ENCODE measurements at places on chromosomes 3 and 15.

DNA sequence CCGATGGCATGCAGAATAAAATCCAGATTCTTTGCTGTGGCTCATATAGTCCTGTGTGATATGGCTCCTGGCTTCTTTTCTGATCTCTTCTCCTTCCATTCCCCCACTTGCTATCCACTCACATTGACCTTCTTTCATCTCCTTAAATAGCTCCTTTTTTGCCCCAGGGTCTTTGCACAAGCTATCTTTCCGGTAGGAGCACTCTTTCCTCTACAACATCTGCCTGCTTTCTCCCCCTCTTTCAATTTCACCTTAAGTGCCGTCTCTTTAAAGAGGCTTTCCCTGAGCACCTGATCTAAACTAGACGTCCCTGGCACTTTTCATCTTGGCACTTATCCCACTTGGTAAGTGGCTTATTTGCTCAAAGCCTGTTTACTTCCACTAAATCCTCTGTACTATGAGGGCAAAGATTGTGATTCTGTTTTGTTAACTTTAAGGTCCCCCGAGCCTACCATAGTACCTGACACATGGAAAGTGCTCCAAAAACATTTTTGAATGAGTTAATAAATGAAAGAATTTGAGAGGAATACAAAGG, 323.3 kb upstream of the TLE3 start:
- no peak for DNase-seq

DNA sequence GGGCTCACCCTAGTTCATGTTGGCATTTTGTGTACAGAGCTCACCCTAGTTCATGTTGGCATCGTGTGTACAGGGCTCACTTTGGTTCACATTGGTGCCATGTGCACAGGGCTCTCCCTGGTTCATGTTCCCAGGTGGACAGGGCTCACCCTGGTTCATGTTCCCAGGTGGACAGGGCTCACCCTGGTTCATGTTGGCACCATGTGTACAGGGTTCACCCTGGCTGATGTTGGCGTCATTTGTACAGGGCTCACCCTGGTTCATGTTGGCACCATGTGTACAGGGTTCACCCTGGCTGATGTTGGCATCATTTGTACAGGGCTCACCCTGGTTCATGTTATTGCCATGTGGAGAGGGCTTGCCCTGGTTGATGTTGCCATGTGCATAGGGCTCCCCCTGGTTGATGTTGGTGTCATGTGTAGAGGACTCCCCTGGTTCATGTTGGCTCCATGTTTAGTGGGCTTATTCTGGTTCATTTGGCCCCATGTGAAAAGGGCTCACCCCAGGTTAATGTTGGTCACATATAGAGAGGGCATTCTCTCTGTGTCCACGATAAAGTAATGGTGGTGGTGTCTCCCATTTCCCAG, 31.7 kb upstream of the NR2C2 start:
- no peak for DNase-seq

DNA sequence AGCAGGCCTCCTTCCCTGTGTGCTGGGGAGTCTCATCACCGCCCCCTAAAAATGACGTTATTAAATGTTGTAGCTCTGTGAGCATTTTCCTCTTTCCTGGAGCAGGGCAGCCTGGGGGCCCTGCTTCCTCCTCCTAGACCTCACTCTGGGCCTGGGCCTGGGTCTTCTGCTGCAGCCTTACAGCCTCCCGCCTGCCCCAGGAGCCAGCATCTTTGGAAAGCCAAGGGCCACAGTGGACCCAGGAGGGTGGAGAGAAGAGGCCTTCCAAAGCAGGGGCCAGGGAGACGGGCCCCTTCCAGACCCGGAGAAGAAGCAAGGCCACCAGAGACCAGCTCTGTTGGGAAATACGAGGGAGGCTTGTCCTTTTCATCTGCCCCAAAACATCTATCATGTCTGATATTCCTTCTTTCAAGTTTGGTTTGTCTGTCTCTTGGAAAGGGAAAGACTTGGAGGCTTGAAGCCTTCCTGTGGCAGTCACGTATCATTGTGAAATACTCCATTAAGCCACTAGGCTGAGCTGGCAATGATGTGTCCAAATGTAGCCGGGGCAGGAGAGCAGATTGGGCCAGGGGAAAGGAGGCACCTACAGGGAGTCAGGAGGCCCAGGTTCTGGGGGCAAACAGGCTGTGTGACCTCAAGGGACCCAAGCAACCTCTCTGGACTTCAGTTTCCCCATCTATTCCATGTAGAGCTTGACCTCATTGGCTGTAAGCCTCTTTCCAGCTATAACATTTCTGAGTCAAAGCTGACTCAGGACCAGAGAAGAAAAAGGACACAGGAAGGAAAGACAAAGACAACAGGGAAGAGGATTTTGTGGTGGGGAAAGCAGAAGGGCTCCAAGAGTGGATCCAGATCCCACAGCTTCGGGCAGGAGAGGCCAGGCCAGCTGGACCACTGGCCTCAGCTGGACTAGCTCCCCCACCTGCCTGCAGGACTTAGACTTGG, 31.1 kb downstream of the CYP11A1 start:
- DNase-seq, result no peak

DNA sequence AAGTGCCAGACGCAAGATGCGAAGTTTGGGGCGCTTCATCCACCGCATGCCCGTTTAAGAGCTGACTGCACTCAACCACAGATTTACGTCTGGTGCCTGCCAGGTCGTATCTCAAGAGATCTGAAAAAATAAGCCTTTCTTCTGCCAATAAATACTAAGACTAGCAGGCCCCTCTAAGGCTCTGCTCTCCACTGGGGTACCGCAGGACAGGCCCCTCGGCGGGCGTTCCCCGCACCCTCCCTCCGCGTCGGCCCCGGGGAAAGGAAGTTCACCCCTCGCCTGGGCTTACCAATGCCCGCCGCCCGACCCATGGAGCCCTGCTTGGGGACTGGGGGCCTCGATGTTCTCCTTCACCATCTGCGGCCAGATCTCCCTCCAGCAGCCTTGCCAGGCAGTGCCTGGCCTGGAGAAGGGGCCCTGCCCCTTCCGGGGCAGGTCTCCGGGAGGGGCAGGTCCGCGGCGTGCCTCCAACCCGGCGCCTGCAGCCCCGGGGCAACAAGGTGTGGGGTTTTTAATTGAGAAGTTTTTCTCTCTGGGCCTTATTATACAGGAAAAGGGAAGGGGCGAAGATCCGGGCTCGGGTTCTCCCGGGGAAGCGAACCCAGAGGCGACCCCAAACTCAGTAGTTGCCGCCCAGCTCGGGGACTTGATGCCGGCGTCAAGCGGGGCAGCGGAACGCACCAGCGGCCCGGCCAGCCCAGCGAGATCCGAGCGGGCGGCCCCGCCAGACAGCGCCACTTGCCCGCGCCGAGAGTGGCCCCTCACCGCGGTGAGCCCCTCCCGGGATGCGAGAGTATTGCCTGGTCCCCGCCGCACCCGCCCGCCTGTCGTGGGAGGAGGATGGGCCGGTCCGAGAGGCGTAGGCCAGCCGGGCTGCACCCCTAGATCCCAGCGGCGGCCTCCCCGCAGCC, 735 bp downstream of the GOLGA8B start:
- peak; percentile 53 for DNase-seq

- no peak for DNase-seq
Observed at GRCh38 chr3:47377186-47377585, 3.6 kb upstream of the PTPN23 start.

GRCh38 chr3:193922034-193922774, 213.7 kb upstream of the HES1 start:
- DNase-seq, result no peak

DNA sequence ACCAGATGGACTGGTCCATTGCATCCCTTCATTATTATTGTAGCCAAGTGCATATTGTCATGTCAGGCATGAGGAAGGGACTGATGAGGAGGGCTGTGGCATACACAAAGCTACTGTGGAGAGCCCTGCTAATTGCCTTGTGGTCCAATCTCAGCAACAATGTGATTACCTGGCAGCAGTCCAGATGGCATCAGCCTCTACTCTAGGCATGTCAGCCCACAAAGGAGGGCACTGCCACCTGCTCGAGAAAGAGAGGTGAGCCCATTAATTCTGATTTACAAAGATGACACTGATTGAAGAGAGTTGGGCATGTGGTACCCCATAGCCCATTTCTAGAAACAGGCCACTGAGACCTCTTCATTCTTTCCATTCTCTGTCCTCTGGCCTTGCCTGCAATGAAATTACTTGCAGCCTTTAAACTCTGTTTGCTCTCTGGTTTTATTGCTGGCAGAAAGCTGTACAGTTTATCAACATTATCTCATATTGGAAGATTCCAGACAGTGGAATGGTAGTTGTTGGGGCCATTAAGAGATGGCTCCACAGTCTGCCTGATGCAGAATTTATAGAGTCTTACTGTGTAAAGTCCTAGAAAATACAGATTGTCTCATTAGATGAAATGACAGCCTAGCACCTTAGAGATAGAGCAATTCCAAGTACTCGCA, 307.7 kb downstream of the ARPP21 start:
- DNase-seq, result no peak

- no peak for DNase-seq
Observed at GRCh38 chr3:151923901-151924300, 50.5 kb downstream of the SUCNR1 start.

DNA sequence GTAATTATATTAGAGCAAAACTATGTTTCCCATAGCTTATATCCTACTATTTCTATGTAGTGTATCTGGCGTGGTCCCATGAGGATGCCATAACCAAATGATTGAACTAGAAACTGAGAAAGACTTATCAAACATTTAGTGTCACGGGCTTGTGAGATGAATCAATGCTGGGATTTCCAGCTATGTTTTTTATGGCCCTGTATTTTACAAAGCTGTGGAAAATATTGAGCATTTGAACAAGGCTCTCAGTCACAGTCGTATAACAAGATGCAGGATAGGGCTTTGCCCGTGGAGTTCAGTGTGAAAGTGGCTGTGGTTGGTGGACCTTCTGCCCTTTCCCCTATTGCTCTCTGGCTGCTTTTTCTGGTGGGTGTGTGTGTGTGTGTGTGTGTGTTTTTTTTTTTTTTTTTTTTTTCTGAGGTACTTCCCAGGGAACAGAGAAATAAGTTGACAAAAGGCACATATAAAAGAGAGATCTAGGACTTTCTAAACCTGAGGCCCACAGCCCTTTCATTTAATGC, 60.7 kb downstream of the CACNA1D start:
- peak; percentile 21 for DNase-seq

DNA sequence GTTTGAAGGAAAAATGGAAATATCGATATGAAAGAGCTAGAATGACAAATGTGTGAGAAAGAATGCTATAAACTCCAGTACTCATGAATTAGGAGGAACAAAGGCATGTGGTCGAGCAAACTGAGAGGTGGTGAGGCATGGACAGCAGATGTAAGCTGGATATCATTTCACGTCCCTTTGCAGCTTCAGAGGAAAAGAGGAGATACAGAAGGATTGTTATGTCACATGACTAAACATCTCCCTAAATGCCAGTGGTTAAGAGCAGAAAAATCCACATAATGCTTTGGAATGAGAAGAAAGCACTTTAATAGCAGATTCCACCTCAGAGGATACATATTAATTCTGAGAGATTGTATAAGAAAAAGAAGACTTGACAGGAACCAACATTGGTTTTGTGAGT, 248.7 kb downstream of the ZIC4 start:
- no peak for DNase-seq

- DNase-seq, result no peak
Observed at GRCh38 chr3:168152149-168152548, 56.4 kb upstream of the GOLIM4 start.

- no peak for DNase-seq
Observed at GRCh38 chr3:52345521-52346109, 29.5 kb downstream of the DNAH1 start.

- DNase-seq, result no peak
Observed at GRCh38 chr3:117097351-117097750, 387.8 kb downstream of the TUSC7 start.

Measured in GM19239 (cell line).